Hair follicle dermal papilla cell (primary cell): ENCODE measurements at places on chromosomes 16 and 17. TPM values are rescaled to one million over a fixed set of nuclear protein-coding genes. Genes with fewer than 3 reads are reported as not detected.

NKD1 gene
- 0.12 and 0.49 TPM in 2 replicates for total RNA-seq

COIL gene
- 12.0 and 13.3 TPM in 2 replicates for total RNA-seq

PIMREG gene
- total RNA-seq = 2.7 and 2.8 TPM in 2 replicates

KLHL11 gene
- total RNA-seq = 27.1 and 33.9 TPM in 2 replicates

SCIMP gene
- not detected in 2 replicates for total RNA-seq

CDK5R1 gene
- total RNA-seq = 0.61 and 0.65 TPM in 2 replicates

PIK3R5 gene
- total RNA-seq = not detected in 2 replicates

SRSF2 gene
- 152 and 165 TPM in 2 replicates for total RNA-seq

RPGRIP1L gene
- 16.8 and 20.0 TPM in 2 replicates for total RNA-seq

NACA2 gene
- total RNA-seq = not detected in 2 replicates

TBX21 gene
- total RNA-seq = not detected in 2 replicates

MT4 gene
- total RNA-seq = not detected in 2 replicates

PIK3R6 gene
- not detected in 2 replicates for total RNA-seq

SLC16A13 gene
- 0.73 and 1.1 TPM in 2 replicates for total RNA-seq
